Activated CD4-positive, alpha-beta memory T cell treated with anti-CD3 and anti-CD28 coated beads for 36 hours (primary cell): ENCODE measurements at places on chromosomes 4 and X. TPM values are rescaled to one million over a fixed set of nuclear protein-coding genes. Genes with fewer than 3 reads are reported as not detected.

- DNase-seq, result no peak
Observed at GRCh38 chr4:10205223-10205622, 88.6 kb upstream of the WDR1 start.

- no peak for DNase-seq
Observed at GRCh38 chr4:124279741-124280140, 432.8 kb downstream of the ANKRD50 start.

- no peak for DNase-seq
Observed at GRCh38 chr4:74258963-74259362, 49.3 kb upstream of the EPGN start.

DNA sequence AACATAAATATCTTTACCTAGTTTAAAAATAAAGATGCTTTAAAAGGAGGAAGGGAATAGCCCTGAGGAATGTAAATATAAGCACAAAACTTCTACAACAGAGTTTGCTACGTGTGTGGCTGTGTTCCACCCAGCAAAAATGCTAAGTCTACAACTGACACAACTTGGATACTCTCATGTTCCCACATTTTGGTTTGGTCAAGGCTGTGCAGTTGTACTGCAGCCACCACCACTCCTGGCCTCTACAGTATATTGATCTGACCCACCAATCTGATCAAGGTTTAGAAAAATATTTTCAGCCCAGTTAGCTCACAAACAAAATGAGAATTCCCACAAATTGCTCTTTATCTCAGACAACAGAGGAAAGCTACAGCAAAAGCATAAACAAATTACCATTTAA, 12.1 kb downstream of the F9 start:
- DNase-seq, result no peak

GRCh38 chrX:53990171-53990570, 54.1 kb downstream of the PHF8 start:
- no peak for DNase-seq

DNA sequence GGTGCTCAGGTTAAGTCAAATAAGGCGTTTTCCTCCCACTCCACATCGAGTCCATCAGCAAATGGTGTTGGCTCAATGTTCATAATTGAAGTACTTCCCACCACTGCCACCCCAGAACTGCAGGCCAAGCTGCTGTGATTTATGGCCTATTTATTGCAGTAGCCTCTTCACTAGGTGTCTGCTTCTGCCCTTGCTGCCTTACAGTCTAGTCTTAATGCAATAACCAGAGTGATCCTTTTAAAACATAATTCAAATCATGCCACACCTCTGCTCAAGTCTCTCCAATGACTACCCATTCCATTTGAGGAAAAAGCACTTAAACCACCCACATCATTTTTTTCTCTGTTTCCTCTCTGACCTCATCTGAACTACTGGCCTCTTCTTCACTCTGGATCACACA, 220.3 kb downstream of the KCNIP4 start:
- DNase-seq, result no peak

DNA sequence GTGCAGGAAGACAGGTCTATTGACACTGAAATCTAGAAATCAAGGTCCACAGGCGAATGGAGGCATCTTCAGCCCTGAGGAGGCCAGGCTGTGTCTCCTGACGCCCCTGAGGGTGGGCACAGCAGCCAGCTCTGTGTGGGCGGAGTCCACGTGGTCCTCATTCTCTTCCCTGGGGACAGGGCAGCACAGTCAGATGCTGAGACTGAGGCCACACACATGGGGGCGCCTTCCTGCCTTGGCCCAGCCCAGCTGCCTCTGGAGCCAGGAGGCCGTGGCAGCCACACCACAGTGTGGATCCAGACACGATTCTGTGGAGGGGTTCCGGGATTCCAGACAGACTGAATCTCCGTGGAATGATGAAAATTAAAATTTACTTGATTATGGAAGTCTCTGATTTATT, 20.8 kb downstream of the FGFR3 start:
- no peak for DNase-seq

DNA sequence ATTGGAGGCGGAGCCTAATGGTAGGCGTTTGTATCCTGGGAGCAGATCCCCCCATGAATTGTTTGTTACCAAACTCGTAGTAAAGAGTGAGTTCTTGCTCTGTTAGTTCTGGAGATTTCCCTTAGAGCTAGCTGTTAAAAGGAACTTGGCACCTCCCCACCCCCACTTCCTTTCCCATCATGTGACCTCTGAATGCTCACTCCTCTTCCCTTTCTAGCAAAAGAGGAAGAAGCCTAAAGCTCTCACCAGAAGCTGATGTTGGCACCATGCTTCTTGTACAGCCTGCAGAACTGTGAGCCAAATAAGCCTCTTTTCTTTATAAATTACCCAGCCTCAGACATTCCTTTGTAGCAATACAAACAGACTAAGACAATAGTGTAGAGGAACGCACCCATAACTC, 13.8 kb upstream of the ATOH1 start:
- DNase-seq, result no peak

DNA sequence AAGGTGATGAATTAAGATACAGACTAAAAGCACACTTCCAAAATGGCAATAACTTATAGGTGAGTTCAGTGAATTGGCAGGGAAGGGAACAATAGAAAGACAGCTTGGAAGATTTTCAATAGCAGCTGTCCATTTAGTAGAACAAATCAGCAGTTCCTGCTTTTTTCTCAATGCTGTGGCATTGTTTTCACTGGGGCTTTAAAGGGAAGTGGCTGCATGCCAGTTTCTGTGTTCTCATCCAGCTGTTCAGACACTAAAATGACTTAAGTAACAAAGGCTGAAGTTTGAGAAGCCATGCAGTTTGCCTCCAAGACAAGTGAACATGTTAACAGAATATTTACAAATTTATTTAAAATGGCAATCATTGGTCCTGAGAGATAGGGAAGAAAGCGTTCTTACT, 291.9 kb downstream of the FAM47A start:
- no peak for DNase-seq

DNA sequence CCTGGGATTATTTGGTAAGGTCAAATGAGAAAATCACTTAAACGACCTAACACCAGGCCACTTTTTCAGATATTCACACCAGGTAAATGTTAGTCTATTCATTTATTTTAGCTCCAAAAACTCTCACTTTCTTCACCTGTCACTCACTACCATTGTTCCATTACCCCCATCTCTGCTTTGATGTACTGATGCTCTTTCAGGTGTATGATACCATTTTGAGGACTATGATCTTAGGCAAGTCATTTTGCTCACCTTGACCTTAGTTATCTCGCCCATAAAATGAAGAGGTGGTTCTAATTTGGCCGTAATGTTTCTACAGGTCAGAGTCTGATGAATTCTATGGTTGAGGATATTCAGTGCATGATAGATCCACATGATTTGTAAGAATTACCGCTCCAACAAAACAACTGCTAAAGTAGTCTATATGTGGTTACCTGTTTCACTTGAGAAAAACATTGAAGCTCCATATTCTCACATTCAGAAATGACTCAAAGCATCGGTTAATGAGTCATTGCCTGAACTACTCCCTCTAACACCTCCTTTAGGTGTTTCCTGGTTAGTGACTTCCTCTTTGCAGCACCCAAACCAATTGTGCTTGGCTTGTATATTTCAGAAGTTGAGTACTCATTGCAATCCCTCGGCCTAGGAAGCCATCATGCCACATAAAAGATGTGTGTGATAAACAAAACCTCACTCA, 4.5 kb downstream of the DTHD1 start:
- peak; percentile 75 for DNase-seq

Gene RIPPLY1
- total RNA-seq, result not detected

Gene TNIP3
- total RNA-seq, result 12.3 TPM

Gene PPEF2
- total RNA-seq, result not detected

Gene CDKL2
- 0.97 TPM for total RNA-seq

Gene MAGEA1
- not detected for total RNA-seq

Gene ZFP92
- 1.5 TPM for total RNA-seq

Gene GLOD5
- not detected for total RNA-seq

Gene UGT2B17
- total RNA-seq, result not detected

Gene GSX2
- not detected for total RNA-seq

Gene PDZD4
- 5.7 TPM for total RNA-seq

Gene PDLIM3
- not detected for total RNA-seq
